ENCODE measurements at places on chromosomes 3 and 15. TPM values are rescaled to one million over a fixed set of nuclear protein-coding genes. Genes with fewer than 3 reads are reported as not detected.

DNA sequence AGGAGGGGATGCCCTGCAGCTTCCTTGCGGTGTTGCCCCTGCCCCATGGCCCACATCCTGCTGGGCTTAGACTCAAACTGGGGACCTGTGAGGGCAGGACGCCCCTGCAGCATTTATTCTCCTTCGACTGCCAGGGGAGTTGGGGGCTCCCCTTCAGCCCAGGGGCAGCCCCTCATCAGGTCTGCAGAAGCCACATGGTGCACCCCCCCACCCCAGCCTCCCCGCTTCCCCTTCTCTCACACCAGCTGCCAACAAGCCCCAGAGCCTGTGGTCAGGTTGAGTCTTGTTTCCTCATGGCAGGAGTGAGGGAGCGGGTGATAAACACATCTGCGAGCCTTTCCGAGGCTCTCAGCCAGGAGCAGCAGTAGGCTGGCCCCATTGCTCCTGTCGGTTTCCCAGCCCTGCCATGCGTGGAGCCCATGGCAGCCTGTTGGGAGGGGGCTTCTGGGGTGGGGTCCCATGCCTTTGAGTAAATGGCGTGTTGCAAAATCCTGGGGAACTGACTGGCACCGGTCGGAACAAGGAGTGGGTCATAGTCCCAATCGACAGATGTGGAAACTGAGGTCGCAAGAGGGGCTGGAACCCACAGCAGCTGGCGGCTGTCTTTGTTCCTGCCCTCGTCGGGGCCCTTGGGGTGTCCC is 27.8 kb downstream of the WNT7A start:
- DNase-seq, result no peak

Gene GP9
- not detected for total RNA-seq

DNA sequence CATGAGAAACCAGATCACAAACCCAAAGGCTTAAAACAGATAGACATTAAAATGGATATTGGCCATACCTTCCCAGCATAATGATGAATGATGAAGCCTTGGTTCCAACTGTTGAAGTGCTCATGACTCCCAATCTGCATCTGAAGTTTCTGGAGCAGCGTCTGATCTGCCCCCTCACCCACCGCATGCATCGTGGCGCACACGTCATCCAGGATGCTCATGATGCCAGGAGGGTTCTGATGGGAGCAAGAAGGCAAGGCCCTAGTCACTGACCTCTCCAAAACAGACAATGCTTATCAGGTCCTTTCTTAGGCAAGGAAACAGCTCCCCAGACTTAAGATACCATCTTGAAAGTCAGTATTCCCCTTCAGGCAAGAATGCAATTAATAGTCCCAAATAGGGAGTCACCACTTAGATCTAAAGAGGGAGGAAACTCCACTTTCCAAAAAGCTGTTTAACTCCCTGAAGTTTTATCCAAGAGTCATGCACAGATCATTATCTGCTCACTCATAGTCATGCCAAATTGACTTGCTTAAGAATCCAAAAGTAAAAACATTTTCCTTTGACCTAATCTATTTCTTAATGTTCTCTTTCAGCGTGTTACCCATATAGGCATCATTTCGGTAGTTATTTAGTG is 2.1 kb downstream of the LDHAL6B start:
- DNase-seq, result peak; percentile 79

DNA sequence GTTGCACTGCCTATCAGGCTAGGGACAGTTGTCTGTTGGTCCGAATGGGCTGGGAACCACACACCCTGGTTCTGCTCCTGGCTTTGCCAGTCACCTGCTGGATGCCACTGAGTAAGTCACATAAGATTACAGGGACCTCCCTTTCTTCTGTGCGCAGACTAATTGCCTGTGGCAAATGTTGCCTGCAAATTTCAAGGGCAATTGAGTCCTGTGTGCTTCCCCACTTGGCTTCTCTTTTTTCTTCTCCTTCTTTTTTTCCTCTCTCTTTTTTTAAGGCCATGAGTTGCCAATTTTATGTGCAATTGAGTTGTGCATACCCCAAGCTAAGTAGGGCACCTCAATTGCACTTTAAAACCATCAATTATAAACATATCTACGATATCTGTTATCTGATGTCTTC is 963.4 kb downstream of the MCTP2 start:
- DNase-seq, result no peak

DNA sequence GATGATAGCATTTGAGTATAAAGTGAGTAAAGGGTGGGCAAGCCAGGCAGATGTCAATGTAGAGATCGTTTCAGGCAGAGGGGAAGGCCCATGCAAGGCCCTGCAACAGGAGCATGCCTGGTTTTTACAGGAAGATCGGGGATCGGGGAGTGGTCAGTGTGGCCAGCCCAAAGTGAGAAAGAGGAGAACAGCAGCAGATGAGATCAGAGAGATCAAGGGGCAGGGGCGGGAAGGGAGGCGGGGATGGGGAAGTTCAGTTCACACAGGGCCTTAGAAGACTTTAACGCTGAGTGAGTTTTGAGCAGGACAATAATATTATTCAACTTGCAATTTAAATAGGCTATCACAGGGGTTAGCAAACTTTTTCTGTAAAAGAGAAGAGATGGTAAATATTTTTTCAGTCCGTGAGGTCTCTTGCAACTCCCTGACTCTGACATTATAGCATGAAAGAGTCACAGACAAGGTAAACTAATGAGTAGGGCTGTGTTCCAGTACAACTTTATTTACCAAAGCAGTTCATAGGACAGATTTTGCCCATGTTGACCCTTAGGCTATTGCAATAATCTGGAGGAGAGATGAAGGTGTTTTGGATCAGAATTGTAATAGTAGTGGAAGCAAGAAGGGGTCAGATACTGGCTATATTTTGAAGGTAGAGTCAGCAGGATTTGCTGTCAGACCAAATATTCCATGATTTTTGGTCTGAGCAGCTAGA is 12.4 kb upstream of the CD47 start:
- DNase-seq, result no peak

Gene ANKUB1
- not detected for total RNA-seq

Gene SLC25A20
- total RNA-seq, result 20.7 TPM

DNA sequence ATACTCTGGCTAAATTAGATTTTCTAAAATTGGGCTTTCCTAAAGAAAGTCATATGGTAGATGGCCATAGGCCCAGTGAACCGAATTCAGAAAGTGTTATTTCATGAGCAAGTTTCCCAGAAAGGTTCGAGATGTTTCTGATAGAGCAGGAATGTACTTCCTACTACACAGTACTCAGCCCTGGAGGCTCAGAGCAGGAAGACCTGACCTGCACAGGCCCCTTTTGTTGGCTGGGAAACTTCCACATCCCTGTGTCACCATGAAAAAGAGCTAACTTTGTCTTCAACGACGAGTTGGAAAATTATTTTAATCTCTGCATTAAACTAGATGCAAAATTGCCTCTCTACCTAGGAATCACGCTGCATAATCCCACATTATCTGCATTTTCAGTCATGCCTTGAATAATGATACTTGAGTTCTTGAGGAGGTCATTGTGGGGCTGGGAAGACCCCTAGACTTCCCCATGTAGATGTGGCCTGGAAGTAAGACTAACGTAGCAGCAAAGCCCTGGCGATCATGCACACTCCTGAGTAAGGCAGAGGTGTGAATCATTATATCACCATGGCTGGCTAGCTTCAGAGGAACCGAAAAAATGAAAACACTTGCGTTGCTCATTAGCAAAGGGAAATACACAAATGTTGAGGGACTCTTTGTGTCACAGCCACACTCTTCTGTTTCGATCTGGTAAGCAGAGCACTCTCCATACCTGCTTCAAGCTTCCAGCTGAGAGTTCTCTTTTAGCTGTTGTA is 47.1 kb downstream of the CMTM7 start:
- DNase-seq, result no peak
